ENCODE measurements at places on chromosomes 13 and 19.

- DNase-seq, result no peak
These were observed 314.4 kb downstream of the PCDH9 start for GRCh38 chr13:66915596-66916185.

- no peak for DNase-seq
These were observed 311.9 kb downstream of the MTUS2 start for GRCh38 chr13:29131881-29132668.

- no peak for DNase-seq
These were observed 936.9 kb downstream of the EFNB2 start for GRCh38 chr13:105598529-105598928.

DNA sequence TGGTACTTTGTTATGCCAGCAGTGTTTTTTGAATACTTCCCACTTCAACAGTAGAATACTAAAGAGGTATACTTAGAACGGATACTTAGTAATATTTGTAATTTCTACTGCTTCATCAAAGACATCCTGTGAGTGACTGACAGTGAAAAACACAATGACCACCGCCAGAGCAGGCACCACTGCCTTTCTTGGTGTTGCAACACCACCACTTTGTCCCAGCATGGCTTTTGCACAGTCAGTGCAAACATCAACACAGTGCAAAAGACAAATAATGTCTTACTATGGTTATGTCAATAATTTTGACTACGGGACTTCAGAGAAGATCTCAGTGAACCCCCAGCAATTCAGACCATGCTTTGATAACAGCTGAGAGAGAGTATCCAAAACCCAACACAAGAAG, 220.5 kb downstream of the RBM26 start:
- no peak for DNase-seq

- peak; percentile 19 for DNase-seq
These were observed 32.2 kb upstream of the DOCK9 start for GRCh38 chr13:99009987-99010551.

DNA sequence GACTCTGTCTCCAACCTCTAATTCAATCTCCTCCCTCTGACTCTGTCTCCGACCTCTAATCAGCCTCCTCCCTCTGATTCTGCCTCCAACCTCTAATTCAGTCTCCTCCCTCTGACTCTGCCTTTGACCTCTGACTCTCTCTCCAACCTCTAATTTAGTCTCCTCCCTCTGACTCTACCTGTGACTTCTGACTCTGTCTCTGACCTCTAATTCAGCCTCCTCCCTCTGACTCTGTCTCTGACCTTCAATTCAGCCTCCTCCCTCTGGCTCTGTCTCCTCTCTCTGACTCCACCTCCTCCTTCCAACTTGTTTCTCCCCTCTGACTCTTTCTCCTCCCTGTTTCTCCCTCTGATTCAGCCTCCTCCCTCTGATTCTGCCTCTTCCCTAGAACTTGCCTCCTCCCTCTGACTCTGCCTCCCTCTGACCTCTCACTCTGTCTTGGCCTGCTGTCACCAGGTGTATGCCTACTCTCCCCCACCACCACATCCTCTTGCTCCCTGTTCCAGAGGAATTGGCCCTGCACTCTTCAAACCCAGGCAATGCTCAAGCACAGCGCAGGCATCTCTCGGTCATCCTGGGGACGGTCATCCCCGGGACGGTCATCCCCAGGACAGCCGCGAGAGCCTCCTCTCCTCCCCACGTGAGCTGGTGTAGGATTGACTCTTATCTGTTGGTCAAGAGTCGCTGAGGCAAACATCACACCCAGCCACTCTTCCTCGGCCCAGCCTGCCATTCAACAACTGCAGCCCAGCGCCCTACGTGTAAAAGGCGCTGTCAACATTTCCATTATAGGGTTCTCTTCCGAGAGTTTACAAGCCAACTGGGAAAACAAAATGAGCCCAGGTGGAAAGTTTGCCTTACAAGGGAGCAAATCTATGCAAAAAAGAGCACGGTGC, 60.2 kb downstream of the ZIC5 start:
- DNase-seq, result no peak

- no peak for DNase-seq
These were observed 3.9 kb downstream of the LACC1 start for GRCh38 chr13:43883631-43884030.

GRCh38 chr19:13978351-13979243, 26.3 kb downstream of the DCAF15 start:
- DNase-seq, result peak; percentile 62

- DNase-seq, result no peak
These were observed 241.3 kb downstream of the DACH1 start for GRCh38 chr13:71625694-71626093.

DNA sequence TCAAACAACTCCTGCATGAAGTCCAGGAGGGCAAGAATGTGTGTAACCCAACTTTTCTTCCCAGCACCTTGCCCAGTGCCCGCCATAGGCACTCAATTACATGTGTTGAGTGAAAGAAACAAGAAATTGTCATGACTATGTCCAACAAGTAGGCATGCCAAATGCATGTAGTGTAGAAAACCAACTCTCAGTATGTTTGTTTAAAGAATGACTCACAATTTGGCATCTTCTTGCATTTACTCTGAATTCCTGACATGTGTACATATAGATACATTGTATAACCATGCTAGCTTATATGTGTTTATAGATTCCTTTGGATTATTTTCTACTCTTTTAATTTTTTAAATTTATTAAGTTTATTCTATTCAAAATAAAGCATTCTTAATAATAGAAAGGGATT, 305.0 kb downstream of the EFNB2 start:
- DNase-seq, result no peak

GRCh38 chr13:35741657-35742056, 265.2 kb upstream of the MAB21L1 start:
- DNase-seq, result no peak

- peak; percentile 15 for DNase-seq
These were observed 77.4 kb downstream of the PDS5B start for GRCh38 chr13:32663660-32664059.

- DNase-seq, result no peak
These were observed 1147.5 kb downstream of the DIAPH3 start for GRCh38 chr13:59016250-59016649.

Data from NCI-H2029 (cell line).